M059J (cell line): ENCODE measurements at places on chromosomes 5 and 9.

DNA sequence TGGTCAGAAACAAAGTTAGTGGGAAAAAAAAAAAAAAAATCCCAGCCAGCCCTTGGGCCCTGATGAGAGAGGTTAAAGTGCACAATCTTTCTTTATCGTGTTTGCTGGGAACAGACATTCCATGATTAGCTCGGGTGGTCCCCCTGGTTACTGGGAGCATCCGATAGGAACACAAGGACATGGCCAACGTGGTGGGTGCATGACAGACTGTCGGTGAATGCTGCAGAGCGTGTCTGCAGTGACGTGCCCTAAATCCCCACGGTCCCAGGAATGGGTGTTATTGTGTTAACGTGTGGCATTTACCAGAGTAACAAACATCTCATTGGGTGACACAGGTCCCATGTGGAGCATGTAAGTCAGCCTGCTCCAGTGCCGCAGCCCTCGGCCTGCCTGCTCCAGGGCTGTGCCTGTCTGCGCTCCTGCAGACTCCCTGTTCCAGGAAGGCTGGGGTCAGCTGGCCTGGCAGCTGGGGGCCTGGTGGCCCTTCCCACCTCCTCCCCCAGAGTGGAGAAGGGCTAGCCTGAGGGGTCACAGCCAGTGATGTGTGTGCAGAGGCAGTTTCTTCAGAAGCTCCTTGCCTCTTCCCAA is 34.3 kb upstream of the TBC1D2 start:
- DNase-seq = no peak

DNA sequence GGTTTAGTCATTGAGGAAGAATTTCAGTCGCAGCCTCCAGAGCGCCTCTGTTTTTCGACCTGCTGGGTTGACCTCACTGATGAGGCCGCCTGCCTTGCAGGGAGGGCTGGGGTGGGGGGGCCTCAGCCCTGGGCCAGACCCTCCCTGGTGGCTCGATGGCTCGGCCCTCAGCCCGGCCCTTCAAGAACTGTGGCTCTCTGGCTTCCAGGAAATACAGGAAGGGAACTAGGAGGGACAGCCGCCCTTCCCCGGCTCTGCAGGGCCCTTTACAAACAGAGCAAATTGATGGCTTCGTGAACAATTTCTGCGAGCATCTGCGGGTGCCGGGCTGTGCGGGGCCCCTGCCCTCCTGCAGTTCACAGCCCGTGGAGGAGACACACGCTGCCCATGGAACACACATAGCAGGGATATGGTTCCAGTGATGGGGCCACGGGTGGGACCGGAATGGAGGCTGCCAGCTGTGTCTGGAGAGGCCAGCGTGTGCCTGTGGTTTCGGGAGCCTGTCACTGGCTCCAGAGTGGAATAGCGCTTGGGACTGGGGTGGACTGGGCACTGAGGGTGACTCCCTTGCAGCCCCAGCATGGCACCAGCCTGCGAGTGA is 39.6 kb downstream of the COL5A1 start:
- DNase-seq = peak; percentile 17

DNA sequence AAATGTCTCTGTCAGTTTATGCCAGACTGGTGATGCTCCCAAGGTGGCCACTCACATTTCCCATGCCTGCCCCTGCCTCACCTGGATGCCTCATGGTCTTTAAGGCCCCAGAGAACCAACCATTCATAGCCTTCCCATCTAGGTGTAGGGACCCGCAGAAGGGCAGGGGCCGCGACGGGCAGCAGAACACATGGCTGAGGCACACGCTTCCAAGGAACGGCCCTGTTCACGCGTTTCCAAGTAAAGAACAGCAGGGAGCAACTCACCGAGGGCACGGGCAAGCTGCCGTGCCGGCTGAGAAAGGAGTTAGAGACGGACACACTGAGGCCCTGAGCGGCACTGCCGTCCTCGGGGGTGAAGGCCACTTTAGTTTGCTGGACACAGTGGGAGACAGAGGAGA is 73.5 kb downstream of the PRRT1B start:
- no peak for DNase-seq

DNA sequence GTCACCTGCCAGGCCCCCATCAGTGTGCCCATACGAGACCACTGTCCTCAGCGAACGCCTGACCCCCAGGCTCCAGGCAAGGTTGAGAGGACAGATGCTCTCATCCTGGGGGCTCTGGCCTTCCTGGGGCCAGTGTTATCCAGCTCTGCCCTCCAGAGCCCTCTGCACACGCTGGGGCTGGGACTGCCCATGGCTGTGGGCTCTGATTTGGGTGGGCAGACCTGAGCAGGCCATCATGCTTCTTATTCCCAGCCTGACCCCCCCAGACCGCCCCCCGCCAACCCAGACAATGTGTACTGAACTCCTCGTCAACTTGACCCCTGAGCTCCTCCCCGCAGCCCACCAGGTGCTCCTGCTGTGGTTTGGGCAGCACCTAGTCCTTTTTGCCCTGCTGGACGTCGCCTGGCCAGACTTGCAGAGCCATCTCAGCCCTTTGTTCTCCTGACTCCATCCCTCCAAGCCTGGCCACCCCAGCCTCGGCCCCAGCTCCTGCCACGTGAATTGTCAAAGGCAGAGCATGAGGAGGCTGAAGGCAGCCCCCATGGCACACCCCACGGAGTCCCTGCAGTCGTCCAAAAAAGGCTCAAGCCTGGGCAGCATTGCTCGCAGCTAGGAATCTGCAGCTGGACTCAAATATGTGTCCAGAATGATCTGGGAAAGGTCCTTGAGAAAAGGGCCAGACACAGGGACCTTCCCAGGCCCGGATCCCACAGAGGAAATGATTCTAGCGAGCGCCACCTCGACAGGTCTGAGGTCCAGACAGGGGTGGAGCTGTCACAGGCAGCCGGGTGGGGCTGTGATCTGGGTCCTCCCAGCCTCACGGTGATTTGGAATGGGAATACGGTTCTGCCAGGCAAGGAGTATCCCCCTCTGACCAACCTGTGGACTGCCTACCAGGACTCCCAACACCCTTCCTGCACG is 87.0 kb downstream of the ADAMTS2 start:
- DNase-seq = no peak

- DNase-seq = peak; percentile 90
Measured at GRCh38 chr5:134552301-134552700, 26.8 kb downstream of the JADE2 start.
